CD4-positive, alpha-beta memory T cell (primary cell): ENCODE measurements at places on chromosomes 11 and 22. TPM values are rescaled to one million over a fixed set of nuclear protein-coding genes. Genes with fewer than 3 reads are reported as not detected.

SVIP gene
- total RNA-seq = 64.3 TPM

- H3K4me3 ChIP-seq = no peak overlapping the region
- peaks cover 62% of the 10 kb centered on the region for H3K4me1 ChIP-seq
- no peak for DNase-seq
- H3K36me3 ChIP-seq = no peaks in the 10 kb centered on the region
- H3K27ac ChIP-seq = no peak overlapping the region
Measured at GRCh38 chr11:47392546-47393162, 14.3 kb upstream of the SPI1 start.

GRCh38 chr11:79762279-79762921, 321.6 kb upstream of the TENM4 start:
- no peaks in the 10 kb centered on the region for H3K27me3 ChIP-seq
- H3K4me1 ChIP-seq = no peaks in the 10 kb centered on the region
- H3K4me3 ChIP-seq = no peak overlapping the region
- no peak overlapping the region for H3K27ac ChIP-seq
- no peak for DNase-seq

- H3K36me3 ChIP-seq = no peaks in the 10 kb centered on the region
- H3K4me3 ChIP-seq = no peak overlapping the region
- H3K27ac ChIP-seq = no peak overlapping the region
- no peaks in the 10 kb centered on the region for H3K27me3 ChIP-seq
Measured at GRCh38 chr11:69233744-69234570, 60.0 kb upstream of the MYEOV start.

FAM180B gene
- not detected for total RNA-seq

GRCh38 chr11:114226356-114226755, 69.8 kb upstream of the NNMT start:
- DNase-seq = no peak
- no peaks in the 10 kb centered on the region for H3K36me3 ChIP-seq
- H3K4me3 ChIP-seq = no peak overlapping the region
- H3K27ac ChIP-seq = no peak overlapping the region
- no peaks in the 10 kb centered on the region for H3K27me3 ChIP-seq
- H3K4me1 ChIP-seq = peaks cover 6% of the 10 kb centered on the region
